ENCODE measurements at places on chromosomes 11 and 22.

- no peak for DNase-seq
Measured at GRCh38 chr11:14259186-14259784, 99.7 kb downstream of the RRAS2 start.

DNA sequence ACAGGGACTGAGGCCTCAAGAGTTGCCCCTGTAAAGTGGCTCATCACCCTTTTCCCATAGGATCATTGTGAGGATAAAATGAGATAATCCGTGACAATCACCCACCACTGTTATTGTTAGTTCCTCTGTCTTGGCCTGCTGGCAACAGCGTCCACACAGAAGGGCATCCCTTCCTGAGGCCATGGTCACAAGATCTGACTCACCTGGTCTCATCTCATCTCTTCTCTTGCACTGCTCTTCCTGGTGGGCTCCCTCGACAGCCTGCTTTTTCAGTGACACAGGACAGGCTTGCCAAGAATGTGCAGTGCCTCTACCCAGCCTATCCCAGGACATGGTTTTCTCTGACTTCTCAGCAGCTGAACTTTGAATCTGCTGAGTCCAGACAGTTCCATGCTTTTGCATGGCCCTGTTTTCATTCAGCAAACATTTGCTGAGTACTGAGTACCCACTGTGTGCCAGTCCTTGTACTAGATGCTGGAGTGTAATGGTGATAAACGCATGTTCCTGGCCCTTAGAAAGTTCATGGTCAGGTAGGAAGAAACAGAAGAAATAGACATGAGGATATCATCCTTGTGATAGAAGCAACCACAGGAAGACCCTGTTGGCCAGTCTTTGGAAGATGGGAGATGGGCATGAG, 3.3 kb downstream of the STX3 start:
- no peak for DNase-seq

GRCh38 chr11:120543521-120544215, 32.1 kb downstream of the GRIK4 start:
- no peak for DNase-seq

DNA sequence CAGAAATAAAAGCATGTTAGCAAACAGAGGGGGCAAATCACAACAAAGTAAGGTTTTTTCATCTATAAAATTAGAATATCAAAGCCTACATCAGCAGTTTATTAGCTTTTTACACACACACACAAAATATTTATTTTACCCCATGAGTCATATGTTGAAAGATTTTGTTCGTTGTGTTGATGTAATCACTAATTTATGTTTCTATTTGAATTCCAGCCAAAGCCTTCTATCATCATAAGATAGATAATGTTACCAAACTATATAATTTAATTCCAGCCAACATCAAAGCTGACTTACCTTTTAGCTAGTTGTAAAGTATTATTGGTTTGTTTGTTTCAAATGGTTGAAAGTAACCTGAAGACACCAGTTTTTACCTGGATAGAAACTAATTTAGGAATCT, 458.0 kb upstream of the ARHGAP42 start:
- no peak for DNase-seq

- no peak for DNase-seq
Measured at GRCh38 chr22:36470994-36471331, 10.5 kb downstream of the TXN2 start.

- no peak for DNase-seq
Measured at GRCh38 chr11:33376331-33377310, 119.4 kb downstream of the HIPK3 start.

- no peak for DNase-seq
Measured at GRCh38 chr11:101870510-101870909, 44.3 kb upstream of the CEP126 start.

GRCh38 chr11:122807731-122808477, 30.4 kb upstream of the CRTAM start:
- DNase-seq: no peak

DNA sequence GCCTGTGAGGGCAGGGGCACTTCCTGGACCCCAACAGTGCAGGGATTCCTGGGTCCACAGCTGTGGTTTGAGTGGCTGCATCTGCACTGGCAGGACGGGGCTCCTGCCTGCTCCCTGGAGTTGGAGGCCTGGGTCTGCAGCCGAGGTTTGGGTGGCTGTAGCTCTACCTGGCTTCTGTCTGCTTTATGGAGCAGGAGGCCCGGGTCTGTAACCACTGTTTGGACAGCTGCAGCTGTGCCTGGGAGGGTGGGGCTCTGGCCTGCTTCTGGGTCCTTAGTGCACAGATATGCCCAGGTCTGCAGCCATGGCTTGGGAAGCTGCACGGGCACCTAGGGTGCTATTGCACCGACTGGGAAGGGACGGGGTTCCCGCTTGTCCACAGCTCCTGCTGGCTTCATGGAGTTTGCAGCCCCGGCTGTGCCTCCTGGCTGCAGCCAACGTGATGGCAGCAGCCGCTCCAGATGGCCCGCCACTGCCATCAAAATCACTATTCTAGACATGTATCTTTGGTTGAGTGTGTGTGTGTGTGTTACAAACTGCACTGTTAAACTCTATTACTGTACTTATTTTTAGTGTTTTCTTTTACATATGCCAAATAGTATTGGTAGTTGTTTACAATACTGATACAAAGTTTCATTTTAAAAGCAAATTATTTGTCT, 412.3 kb upstream of the KIRREL3 start:
- DNase-seq: no peak

GRCh38 chr11:15586741-15587473, 472.2 kb downstream of the INSC start:
- DNase-seq: no peak

DNA sequence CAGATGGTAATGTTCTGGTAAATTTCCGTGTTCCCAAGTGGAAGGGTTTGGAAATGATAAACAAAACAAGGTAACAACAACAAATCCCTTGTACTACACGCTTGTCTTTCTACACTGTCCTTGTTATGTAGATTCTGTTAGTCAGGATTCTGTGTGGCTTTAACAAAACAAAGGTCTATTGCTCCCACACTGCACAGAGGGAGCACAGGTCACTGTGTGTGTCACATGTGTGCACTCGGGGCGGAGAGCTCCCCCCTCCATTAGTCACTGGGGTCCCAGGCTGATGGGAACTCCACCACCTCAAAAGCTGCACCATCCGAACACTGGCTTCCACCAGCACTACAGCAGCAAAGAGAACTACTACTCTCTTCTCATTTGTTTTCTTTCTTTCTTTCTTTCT, 227.9 kb downstream of the NTM start:
- no peak for DNase-seq

DNA sequence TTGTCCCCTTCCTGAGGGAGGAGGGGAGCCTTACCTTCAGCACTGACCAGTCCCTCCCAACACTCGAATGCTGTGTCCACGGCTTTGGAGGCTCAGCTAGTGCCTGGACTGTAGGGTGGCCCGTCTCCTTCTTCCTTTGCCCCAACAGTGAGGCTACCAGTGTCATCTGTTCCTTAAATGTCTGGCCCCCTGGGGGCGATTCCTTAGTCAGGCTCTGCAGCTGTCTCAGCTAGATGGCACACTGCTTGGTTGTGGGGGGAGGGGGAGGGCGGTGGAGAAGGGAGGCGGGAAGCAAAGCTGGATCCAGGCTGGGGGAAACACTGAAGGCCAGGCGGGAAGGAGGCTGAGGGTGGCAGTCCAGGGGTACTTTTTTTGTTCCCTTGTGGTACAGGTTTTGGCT, at the start of gene IGSF22:
Gene IGSF22 (minus strand): TSS at position 149 of the 400 bp plus-strand sequence. CDS start 1,952 bp downstream, outside the sequence.
- no peak for DNase-seq

- no peak for DNase-seq
Measured at GRCh38 chr11:129694966-129695365, 120.7 kb upstream of the TMEM45B start.

- DNase-seq: no peak
Measured at GRCh38 chr11:94678236-94678635, 89.9 kb upstream of the AMOTL1 start.

- no peak for DNase-seq
Measured at GRCh38 chr11:12927221-12927620, 81.9 kb upstream of the RASSF10 start.

GRCh38 chr11:1569251-1569780, 2.8 kb downstream of the DUSP8 start:
- DNase-seq: no peak

GRCh38 chr11:2035382-2035781, 37.7 kb upstream of the H19 start:
- DNase-seq: no peak

GRCh38 chr11:11572386-11572785, 49.4 kb downstream of the GALNT18 start:
- no peak for DNase-seq

GRCh38 chr11:106491751-106492150, 414.3 kb downstream of the AASDHPPT start:
- DNase-seq: no peak

DNA sequence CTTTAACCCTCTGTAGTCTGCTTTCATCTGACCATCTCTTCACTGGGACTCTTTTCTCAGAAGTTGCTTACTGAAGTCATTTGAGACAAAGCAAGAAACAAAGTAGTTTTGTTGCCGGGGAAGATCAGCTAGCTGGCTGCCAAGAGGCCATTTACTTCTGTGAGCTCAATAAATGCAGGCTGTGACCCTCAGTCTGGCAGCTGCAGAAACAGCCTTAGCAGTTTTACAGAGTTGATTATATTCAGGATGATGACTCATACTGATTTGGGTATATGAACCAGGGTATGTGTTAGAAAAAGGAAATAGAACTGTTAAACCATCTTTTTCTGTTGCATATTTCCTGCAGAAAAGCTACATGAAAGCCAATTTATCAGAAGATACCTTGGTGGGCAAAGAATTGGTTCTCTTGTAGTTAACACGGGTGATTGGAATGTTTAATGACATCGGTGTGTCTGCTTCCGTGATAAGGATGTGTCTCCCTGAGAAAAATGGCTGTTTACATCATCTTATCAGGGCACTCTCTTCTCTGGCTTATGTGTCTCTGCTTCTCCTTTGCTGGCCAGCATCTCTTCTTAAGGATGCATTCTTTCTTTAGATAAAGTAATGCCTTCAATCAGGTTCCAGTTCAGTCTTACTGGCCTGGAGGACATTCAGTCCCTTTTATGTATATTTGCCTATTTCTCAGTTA, 18.5 kb downstream of the FIBIN start:
- DNase-seq: no peak

DNA sequence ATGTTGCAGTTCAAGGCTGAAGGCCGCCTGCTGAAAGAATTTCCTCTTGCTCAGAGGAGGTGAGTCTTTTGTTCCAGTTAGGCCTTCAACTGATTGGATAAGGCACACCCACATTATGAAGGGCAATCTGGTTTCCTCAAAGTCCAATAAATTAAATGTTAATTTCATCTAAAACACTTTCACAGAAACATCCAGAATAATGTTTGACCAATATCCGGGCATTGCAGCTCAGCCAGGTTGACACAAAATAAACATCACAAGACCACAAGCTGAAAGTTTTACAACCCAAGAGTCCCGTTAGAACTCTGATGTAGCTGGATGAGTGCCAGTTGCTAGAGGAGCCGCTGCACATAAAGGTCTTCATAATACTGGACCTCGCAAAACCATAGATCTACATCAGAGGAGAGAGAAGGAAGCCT, 64.9 kb upstream of the EED start:
- no peak for DNase-seq

DNA sequence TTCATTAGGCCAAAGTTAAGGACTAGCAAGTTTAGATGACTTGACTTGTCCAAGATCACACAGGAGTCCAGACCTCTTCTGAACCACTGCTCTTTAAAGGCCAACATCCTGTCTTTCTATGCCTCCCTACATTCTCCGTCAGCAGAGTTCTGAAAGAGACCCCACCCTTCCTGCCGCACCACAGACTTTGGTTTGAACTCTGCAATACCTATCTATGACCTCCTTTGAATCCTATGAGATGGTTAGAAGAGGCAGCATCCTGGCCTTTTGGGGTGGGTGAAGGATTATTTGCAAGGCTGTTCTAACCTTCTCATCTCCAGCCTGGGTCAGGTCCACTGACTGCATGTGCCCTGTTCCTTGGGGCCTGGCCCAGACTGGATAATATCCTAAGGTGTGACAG, 4.3 kb upstream of the RRM1 start:
- DNase-seq: no peak

DNA sequence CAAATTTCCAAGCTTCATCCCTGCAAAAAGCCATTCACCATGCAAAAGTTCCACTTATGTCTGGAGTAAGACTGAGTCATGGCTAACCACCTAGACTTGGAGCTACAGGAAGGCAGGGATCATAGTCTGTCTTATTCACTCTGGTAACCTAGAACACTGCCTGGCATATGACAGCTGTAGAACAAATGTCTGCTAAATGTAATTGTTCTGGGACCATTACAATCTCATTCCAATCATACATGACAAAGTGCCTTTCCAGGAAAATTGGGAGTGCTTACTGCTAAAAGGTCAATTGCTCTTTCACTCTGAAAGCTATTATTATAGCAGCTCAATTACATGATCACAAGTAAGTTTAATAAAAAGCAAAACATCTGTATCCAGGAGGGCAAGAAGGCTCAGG, 99.1 kb upstream of the CHRM4 start:
- no peak for DNase-seq
